ENCODE measurements at places on chromosomes 13 and 19.

DNA sequence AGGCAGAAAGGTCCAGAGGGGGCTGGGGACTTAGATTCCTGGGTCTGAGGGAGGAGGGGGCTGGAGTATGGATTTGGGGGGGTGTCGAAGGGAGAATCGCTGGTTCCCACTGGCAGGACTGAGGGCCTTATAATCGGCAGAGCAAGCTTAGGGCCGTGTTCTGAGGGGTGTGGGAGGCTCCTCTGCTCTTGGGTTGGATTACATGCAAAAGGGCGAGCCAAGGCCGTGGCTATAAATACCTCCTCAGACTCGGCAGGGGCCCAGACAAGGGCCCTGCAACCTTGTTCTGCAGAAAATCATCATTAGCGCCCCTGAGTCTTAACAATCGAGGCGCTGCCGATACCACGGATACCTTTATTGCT lies 707 bp upstream of the MAMSTR start:
- no peak for DNase-seq

DNA sequence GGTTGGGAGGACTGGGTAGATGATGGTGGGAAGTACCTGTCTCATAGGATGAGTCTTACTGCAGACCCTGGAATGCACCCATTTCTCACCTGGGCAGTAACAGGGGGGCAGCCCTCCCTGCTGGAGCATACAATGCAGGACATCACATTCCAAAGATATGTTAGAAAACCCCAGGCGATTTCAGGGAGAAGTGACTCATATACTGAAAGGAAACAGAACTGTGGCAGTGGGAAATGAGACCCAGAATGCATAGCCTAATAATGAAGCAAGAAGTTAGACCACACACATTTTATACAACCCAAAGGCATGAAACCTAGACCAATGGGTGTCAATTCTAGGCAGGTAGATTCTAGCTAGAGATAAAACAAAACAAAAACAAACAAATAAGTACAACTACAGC lies 402.7 kb downstream of the IRS2 start:
- DNase-seq = no peak

DNA sequence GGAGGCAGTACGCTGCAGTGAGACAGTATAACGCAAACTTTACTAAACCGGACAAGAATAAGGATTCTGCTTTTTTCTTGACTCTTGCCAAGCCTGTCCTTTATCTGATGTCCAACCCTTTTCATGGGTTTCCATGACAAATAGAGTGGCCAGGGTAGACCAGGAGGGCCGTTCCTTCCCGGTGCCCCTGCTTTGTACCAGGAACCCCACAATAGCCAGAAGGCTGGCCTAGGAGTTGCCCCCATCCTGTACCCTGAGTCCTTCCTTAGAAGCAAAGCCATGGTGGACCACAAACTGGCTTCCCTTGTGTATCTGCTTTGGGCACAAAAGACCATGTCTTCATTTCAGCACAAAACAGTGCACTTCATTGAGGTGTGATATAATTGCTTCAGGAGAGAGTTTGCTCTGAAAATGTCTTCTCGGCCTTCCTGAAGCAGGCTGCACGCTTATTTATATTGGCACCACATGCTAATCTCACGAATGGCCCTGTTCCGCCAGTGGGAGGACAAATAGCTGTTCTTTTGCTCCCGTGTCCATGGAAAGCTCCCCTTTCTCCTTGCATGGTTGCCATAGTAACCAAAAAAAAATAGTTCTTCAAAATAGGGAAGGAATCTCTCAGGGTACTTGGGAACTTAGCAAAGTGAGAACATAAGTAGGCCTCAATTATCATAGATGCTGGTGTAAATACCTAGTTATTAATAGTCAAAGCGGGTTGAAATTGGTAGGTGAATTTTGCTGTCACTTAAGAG lies 222.1 kb downstream of the ZIC5 start:
- no peak for DNase-seq

DNA sequence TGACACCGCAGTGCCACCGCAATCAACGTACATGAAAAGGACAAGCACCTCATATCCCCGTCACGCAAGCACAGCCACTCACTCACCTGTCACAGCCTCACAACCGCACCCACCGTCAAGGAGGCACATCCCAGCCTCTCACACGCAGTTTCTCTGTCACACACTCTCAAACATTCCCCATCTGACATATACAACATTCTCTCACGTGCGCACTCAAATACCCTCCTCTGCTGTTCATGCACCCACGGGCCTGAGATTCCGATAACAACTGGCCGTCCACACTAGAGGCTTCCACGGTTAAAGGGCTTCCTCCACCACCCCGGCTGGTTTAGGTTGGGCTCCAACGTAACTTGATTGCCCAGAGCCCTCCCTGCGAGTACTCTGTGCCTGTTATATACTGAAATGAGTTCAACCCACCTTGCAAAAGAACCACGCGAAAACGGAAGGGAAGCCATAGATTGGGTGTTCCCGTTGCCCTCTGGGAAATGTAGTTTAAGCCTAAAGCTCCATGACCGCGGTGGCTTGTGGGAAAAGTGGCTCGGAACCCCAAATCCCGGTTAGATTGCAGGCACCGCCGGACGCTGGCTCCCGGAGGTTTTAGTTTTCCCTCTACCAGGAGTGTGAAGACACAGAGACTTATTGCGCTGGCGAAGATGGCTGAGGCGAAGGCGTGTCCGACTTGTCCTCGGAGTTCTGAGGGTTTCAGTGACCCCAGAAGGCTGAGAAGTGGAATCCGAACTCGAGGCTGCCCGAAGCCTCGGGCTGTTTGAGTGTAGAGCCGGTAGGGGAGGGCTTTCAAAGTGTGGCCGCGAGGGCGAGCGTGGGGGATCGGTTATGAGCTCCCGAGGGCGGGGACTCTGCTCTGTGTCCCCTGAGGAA lies at the start of gene ZNF573:
Gene ZNF573 (minus strand): TSS at position 460 of the 879 bp plus-strand sequence. CDS start 5,857 bp downstream, outside the sequence.
- DNase-seq = peak; percentile 85

DNA sequence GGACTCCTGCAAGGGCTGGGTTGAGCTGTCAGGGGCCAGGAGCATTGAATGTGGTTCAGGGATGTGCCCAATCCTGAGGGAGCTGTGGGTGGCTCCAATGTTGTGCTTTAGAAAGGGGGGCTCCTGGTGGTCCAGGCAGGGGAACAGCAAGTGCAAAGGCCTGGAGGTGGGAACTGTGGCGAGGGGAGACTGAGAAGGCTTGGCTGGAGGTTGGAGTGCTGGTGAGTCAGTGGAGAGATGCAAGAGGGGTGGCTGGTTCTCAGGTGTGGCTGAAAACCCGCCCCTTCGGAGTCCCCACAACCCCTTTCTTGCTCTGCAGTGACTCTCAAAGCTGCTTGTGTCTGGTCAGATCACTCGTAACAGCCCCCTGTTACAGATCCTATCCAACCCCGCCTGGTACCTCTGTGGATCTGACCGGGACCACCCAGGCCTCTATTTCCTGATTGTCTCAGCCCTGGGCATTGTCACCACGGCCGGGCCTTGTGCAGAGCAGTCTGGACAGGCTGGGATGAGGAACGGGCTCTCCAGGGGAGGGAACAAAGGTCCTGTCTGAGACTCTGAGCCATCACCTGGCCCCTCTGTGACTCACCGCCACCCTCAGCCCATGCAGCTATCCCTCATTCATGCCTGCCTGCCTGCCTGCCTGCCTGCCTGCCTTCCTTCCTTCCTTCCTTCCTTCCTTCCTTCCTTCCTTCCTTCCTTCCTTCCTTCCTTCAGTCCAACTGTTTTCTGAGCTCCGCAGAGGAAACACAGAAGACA lies 1.4 kb upstream of the KCNN1 start:
- no peak for DNase-seq

- no peak for DNase-seq
Observed at GRCh38 chr13:99214232-99214631, 13.6 kb downstream of the UBAC2 start.

DNA sequence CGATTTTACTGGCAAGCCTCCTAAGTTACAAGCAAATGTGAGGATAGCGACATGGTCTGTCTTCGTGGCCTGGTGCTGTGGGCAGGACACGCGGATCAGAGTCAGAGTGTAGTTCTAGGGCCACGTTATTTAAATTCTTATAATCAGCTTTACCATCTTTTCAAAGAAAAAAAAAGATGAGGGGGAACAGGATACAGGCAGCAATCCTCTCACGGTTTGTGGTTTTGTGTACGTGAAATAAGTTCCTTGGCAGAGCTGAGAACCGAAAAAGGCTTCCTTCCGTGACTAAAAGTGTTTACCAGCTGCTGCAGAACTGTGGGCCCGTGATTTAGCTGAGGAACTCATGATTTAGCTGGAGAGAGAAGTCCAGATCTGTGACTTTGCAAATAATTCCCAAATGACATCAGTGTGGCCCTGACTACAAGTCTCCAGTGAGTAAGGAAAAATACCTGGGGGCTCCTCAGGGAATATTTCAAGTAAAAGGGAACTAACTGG lies 27.2 kb downstream of the RCBTB2 start:
- peak; percentile 44 for DNase-seq

DNA sequence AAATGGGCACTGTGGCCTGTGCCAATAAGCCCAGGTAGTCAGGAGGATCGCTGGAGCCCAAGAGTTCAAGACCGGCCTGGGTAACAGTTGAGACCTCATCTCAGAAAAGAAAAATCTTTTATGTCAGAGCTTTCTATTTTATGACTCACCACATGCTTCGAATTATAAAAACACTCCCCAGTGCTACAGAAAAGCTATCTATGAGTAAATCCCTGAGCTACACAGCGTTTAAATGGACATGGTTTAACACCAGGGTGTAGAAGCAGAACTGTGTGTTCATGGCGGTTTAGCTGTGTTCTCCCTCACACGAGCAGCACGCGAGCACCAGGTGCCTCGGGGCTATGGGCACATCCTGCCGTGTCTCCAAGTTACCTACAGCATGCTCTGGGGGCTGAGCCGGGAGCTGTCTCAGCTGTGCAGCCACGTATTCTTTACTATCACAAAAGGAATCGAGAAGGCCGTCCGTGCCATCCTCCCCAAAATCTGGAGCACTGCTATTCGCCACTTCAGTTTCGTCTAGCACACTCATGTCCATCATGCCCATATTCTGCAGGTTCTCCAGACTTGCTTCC lies 6.7 kb downstream of the SAFB2 start:
- DNase-seq = no peak

GRCh38 chr13:31476266-31476665 lies 263.1 kb upstream of the RXFP2 start:
- DNase-seq = no peak

DNA sequence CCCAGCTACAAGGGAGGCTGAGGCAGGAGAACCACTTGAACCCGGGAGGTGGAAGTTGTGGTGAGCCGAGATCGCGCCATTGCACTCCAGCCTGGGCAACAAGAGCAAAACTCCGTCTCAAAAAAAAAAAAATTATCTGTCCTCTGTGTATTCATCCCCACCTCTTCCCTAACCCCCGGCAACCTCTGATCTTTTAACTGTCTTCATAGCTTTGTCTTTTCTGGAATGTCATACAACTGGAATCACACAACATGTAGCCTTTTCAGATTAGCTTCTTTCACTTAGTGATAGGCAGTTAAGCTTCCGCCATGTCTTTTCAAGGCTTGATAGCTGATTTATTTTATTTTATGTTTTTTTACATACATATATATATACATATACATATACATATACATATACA lies 8.4 kb upstream of the S1PR5 start:
- DNase-seq = no peak

- no peak for DNase-seq
Observed at GRCh38 chr19:23867895-23868294, 46.8 kb upstream of the ZNF726 start.

GRCh38 chr13:41546372-41547190 lies 89.2 kb downstream of the RGCC start:
- no peak for DNase-seq

- DNase-seq = no peak
Observed at GRCh38 chr19:495402-496111, 729 bp upstream of the MADCAM1 start.

DNA sequence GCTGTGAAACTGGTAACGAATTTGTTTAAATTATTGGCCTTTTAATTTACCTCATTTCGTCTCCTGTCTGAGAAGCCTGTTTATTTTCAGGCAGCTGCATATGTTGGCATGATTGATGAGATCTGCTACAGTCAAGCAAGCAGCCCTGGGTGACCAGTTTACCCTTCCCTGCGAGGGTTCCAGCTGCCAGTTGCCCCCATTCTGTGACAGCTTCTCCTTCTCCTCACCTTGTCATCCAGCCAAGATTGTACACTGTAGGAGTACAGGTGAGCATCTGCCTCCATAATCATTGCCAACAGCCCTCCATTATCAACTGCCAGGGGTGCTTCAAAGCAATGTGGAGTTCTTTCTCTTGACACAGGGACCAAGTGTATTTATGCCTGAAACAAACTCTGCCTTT lies 1979.9 kb upstream of the PRR20A start:
- DNase-seq = no peak

- DNase-seq = no peak
Observed at GRCh38 chr13:70666883-70667556, 558.8 kb upstream of the KLHL1 start.

DNA sequence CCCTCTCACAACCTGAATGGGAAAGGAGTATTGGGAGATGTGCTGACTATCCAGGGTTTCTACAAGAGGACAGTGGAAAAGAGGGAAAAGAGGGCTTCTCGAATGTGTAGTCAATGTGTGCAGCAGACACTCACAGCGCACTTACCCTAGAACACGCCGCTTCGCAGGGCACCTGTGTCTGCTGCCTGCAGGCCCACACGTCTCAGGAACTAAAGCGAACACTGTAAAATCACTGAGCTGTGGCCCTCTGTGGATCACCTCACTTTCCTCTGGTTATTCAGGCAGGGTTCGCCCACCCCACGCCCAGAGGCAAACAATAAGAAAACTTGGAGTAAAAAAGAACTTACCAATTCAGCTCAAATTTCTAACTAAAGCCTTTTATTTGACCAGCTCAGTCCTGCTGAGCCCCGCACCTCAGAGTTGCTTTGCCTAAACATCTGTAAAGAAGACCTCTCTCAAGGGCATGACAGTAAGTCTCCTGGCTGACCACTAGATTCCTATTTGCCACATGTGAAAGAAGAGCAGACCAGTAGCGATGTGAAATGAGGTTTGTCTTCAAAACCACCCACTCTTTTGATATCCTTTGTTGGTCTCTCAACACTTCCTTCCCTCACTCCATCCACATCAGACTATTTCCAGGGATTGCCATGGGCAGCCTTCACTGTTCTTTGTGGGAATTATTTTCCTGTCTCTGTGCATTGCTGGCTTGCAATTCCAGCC lies 19.3 kb upstream of the DOCK9 start:
- no peak for DNase-seq

- no peak for DNase-seq
Observed at GRCh38 chr19:40341601-40342482, 6.4 kb downstream of the C19orf47 start.

GRCh38 chr13:73107970-73108369 lies 49.2 kb downstream of the KLF5 start:
- DNase-seq = no peak

GRCh38 chr13:50918567-50918966 lies 9.0 kb downstream of the RNASEH2B start:
- no peak for DNase-seq

- DNase-seq = no peak
Observed at GRCh38 chr13:34174671-34175145, 356.8 kb downstream of the RFC3 start.
